ENCODE measurements at places on chromosomes 5 and 9. TPM values are rescaled to one million over a fixed set of nuclear protein-coding genes. Genes with fewer than 3 reads are reported as not detected.

DNA sequence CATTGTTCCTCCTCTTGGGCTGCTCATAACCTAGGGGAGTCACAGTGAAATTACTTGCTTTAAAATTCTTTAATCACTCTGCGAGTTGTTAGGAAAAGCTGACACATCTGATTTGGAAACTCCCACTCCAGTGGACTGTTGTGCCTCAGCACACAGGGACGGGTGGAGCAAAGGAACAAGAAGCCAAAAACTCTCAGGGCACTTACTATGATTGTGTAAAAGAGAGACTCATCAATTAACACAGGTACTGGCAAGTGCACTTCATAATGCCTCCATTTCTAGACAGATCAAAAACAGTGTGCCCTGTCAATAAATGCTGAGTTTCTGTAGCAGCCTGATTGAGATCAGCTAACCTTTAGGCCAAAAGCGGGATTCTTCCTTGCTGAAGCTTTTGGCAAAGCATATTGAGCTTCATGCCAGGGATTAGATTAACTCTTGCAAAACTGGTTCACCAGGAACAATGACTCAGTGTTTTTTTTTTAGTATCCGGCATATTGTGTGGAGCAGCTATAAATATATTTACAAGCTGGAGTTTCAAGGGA, 55.9 kb downstream of the TMC1 start:
- H3K27ac ChIP-seq = peak overlapping the region; percentile 89
- no peaks in the 10 kb centered on the region for H3K27me3 ChIP-seq
- H3K4me1 ChIP-seq = peaks cover 7% of the 10 kb centered on the region
- H3K36me3 ChIP-seq = no peaks in the 10 kb centered on the region
- DNase-seq = no peak

DNA sequence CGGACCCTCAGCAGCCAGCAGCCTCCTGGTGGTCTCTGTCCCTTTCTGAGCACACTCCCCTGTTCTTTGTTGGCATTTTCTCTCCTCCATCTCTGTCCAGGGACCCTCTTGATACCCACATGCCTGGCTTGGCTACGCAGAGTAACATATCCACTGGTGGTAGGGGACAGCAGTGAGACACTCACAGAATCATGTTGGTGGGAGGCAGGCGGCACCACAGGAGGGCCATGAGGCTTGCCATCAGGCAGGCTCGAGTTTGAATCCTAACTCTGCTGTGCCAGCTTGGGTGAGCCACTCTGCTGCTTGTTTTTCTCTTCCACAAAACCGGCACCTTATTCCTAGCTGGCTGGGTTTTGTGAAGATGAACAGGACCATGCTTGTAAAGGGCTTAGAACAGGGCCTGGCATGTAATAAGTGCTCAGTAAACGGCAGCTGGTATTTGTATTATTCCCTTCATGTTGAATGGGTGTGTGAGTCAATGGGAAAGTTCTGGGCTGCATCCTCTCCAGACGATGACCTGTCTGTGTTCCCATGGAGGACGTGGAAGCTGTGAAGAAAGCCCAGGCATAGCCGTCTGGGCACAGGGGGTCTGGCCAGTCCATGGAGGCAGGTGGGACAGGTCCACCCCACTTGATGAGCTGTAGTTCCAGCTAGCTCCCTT, 2.3 kb downstream of the COL27A1 start:
- peaks cover 29% of the 10 kb centered on the region for H3K4me1 ChIP-seq
- H3K36me3 ChIP-seq = no peaks in the 10 kb centered on the region
- no peak for DNase-seq
- no peak overlapping the region for H3K4me3 ChIP-seq
- peaks cover 5% of the 10 kb centered on the region for H3K27me3 ChIP-seq

DNA sequence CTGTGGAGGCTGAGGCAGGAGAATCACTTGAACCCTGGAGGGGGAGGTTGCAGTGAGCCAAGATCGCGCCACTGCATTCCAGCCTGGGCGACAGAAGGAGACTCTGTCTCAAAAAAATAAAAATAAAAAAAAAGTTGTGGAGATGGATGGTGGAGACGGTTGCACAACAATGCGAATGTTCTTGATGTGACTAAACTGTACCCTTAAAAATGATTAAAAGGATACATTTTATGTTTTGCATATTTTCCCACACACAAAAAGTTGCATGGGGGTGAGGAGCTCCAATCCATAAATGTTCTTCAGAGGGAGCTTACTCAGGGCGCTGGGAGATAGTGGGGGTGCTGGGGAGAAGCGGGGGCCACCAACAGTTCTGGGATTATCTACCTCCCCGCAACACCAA, 43.8 kb upstream of the CDKN2AIPNL start:
- no peak overlapping the region for H3K4me3 ChIP-seq
- no peaks in the 10 kb centered on the region for H3K36me3 ChIP-seq
- H3K27me3 ChIP-seq = no peaks in the 10 kb centered on the region
- DNase-seq = no peak

DNA sequence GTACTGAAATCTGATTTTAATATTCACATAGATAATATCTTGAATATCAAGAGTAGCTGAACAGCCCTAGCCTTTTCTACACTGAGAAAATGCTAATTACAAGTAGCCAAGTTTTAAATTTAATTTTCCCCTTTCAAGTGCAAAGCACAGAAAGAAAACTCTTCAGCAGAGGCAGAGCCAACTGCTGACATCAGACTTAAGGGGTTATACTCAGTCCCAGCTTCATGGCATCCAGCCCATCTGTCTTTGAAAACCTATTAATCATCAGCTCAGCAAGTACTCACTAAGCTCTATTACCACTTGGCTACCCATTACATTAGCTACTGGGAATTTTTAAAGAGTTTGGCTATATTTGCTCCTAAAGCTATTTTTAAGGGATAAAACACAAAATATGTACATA, 220.5 kb downstream of the SLC12A2 start:
- no peak overlapping the region for H3K27ac ChIP-seq
- H3K4me1 ChIP-seq = no peaks in the 10 kb centered on the region
- H3K4me3 ChIP-seq = no peak overlapping the region
- DNase-seq = no peak
- no peaks in the 10 kb centered on the region for H3K36me3 ChIP-seq
- H3K27me3 ChIP-seq = no peaks in the 10 kb centered on the region

GRCh38 chr5:53946405-53947100, 363.8 kb downstream of the ARL15 start:
- no peaks in the 10 kb centered on the region for H3K36me3 ChIP-seq
- no peaks in the 10 kb centered on the region for H3K4me1 ChIP-seq
- H3K27ac ChIP-seq = no peak overlapping the region
- no peak for DNase-seq

DNA sequence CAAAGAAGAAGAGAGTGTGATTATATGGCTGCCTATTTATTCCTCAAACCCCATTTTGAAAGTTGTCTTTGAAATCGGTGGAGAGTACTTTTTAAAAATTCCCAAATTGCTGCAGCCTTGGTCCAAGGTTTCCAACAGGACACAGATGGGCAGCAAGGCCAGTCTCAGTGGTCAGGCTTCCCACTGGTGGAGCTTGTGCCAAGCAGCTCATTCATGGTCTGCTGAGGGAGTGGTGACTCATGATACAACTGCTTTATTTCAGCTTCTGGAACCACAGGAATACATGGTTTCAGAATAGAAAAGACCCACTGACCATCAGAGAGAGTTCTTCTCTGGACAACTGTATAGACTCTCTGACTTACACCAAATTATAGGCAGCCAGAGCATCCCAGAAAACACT, 673.1 kb upstream of the KLF4 start:
- H3K4me3 ChIP-seq = no peak overlapping the region
- peaks cover 10% of the 10 kb centered on the region for H3K4me1 ChIP-seq
- H3K27me3 ChIP-seq = no peaks in the 10 kb centered on the region
- no peak for DNase-seq
- H3K36me3 ChIP-seq = no peaks in the 10 kb centered on the region
- no peak overlapping the region for H3K27ac ChIP-seq

- H3K4me1 ChIP-seq = no peaks in the 10 kb centered on the region
- H3K36me3 ChIP-seq = no peaks in the 10 kb centered on the region
- no peak overlapping the region for H3K4me3 ChIP-seq
- H3K27ac ChIP-seq = no peak overlapping the region
These were observed 20.0 kb upstream of the PCAT7 start for GRCh38 chr9:94534901-94535300.

DNA sequence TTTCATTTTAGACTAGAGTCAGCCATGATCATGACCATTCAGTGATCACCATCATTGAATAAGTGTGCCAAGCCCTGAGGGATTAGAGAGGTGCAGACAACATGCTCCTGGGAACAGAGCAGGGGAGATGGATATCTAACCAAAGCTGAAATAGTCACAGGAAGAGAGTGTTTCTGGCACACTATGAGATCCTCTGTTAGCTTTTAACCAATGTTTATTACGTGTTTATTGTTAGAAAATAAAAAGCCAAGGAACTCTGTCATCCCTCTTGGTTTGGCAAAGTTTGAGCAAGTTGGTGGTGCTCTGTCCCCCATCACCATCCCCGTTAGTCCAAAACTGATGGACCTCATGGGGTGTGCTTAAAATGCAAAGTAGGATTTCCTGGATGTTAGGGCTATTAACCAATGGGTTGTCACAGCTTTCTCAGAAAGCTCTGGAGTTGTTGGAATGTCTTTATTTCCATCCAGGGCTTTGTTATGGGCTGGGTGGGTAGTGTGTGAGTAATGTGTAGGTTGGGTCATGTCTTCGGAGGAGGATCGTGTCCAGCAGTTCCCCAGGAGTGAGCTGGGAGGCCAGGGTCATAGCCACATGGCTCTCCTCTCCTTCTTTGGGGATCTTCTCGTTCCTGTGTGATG, 34.9 kb downstream of the SLC28A3 start:
- H3K4me1 ChIP-seq = peaks cover 36% of the 10 kb centered on the region
- DNase-seq = no peak
- H3K4me3 ChIP-seq = no peak overlapping the region
- H3K27ac ChIP-seq = no peak overlapping the region

- H3K27ac ChIP-seq = no peak overlapping the region
- no peaks in the 10 kb centered on the region for H3K4me1 ChIP-seq
- no peak overlapping the region for H3K4me3 ChIP-seq
- no peaks in the 10 kb centered on the region for H3K27me3 ChIP-seq
- no peaks in the 10 kb centered on the region for H3K36me3 ChIP-seq
These were observed 32.3 kb downstream of the MACIR start for GRCh38 chr5:103290846-103291245.

GRCh38 chr5:150143350-150144245, 12.0 kb downstream of the PDGFRB start:
- H3K27me3 ChIP-seq = no peaks in the 10 kb centered on the region
- H3K4me1 ChIP-seq = peaks cover 9% of the 10 kb centered on the region
- H3K27ac ChIP-seq = peak overlapping the region; percentile 91
- H3K4me3 ChIP-seq = peak overlapping the region; percentile 16
- DNase-seq = no peak
- H3K36me3 ChIP-seq = no peaks in the 10 kb centered on the region

DNA sequence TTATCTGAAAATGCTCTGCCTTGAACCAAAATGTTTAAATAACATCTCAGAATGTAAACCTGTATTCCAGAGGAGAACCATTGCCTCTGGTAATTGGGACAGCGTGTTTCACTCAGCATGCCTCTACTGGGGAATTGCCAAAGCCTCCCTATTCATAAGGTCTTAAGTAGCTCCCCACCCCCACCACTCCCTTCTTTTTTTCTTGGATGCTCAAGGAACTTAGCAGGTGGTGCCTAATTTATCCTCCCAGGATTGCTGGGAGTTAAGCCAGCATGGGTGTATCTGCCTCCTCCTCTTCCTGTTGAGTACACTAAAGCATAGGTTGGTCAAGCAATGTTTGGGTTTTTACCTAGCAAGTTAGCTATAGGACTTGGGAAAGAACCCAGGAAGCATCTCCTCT, 220.2 kb downstream of the DMAC1 start:
- H3K4me1 ChIP-seq = no peaks in the 10 kb centered on the region
- DNase-seq = no peak
- H3K36me3 ChIP-seq = no peaks in the 10 kb centered on the region
- H3K27ac ChIP-seq = no peak overlapping the region
- no peaks in the 10 kb centered on the region for H3K27me3 ChIP-seq

DNA sequence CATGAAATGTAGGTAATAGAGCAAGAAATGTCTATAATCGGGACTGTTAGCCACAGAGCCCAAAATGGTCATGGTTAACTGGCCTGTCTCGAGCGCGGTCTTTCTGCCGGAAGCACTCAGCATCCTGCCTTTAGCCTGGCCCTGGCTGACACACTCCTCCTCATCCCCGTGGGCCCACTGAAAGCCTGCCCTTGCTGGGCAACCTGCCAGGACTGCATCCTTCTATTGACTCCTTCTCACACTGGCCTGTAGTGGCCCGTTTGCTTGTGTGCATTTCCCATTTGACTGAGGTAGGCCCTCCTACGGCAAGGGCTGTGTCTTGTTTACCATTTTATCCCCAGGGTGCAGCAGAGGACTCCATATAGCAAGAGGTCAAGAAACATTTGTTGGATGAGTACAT, 215.7 kb downstream of the ATPSCKMT start:
- H3K4me1 ChIP-seq = no peaks in the 10 kb centered on the region
- DNase-seq = no peak
- H3K27ac ChIP-seq = no peak overlapping the region
- no peaks in the 10 kb centered on the region for H3K27me3 ChIP-seq

- no peaks in the 10 kb centered on the region for H3K36me3 ChIP-seq
- DNase-seq = no peak
- no peak overlapping the region for H3K27ac ChIP-seq
- peaks cover 14% of the 10 kb centered on the region for H3K4me1 ChIP-seq
These were observed 3.6 kb upstream of the PSMD5 start for GRCh38 chr9:120846251-120846889.

DNA sequence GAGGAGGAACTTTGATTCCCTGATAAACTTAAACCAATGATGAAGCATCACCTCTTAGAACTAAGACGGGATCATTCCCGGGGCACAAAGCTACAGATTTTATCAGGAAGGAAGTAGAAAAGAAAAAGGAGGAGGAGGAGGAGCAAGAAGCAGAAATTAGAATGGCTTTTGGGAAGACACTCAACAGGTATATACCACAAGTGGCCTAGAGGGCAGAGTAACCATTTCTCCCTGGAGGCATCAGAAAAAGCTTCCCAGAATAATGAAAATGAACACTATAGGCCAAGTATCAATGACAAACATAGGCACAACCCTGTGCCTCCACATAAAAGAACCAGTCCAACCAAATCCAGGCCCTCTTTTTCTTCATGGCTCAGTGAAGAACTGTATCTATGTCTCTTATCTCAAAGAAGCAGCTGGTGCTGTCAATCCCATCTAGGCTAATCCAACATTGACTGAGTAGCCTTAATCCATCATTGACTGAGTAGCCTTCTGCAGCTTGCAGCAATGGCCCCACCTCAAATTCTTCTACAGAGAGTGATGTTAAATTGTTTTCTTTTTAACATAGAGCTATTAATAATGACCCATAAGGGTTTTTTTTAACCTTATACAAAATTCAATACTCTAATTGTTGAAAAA, 178.8 kb upstream of the KIF2A start:
- no peak for DNase-seq
- H3K4me1 ChIP-seq = no peaks in the 10 kb centered on the region
- H3K27me3 ChIP-seq = peaks cover 5% of the 10 kb centered on the region
- no peak overlapping the region for H3K4me3 ChIP-seq
- no peaks in the 10 kb centered on the region for H3K36me3 ChIP-seq

- H3K27ac ChIP-seq = no peak overlapping the region
- H3K4me1 ChIP-seq = no peaks in the 10 kb centered on the region
- no peak overlapping the region for H3K4me3 ChIP-seq
These were observed 112.9 kb upstream of the ACTBL2 start for GRCh38 chr5:57595523-57595991.

- peak within 1 kb of the TSS; percentile 42 for H3K27ac ChIP-seq
- no peaks in the 10 kb centered on the region for H3K4me1 ChIP-seq
- H3K27me3 ChIP-seq = no peaks in the 10 kb centered on the region
- no peak for DNase-seq
- peak within 1 kb of the TSS; percentile 80 for H3K4me3 ChIP-seq
These were observed at the start of gene PPP1R26 for GRCh38 chr9:135479469-135480052. TSS of gene PPP1R26 (plus strand) at chr9:135479782. CDS start at chr9:135484511, 4,729 bp downstream.

The SIGMAR1 gene
- total RNA-seq = 77.4 TPM

The ROPN1L gene
- total RNA-seq = not detected

The FAXDC2 gene
- total RNA-seq = 2.4 TPM

The CER1 gene
- not detected for total RNA-seq

The RNF208 gene
- total RNA-seq = 2.4 TPM

The TMEM174 gene
- total RNA-seq = not detected

The MEF2C gene
- 16.3 TPM for total RNA-seq
